Stimulated activated CD4-positive, alpha-beta T cell treated with anti-CD3 and anti-CD28 coated beads, Interleukin-4, amount 100 ng/mL, for 1 hour (primary cell): ENCODE measurements at places on chromosomes 5 and 9.
A peak's percentile ranks its signal among the peaks of the same experiment; 100 is the strongest.

DNA sequence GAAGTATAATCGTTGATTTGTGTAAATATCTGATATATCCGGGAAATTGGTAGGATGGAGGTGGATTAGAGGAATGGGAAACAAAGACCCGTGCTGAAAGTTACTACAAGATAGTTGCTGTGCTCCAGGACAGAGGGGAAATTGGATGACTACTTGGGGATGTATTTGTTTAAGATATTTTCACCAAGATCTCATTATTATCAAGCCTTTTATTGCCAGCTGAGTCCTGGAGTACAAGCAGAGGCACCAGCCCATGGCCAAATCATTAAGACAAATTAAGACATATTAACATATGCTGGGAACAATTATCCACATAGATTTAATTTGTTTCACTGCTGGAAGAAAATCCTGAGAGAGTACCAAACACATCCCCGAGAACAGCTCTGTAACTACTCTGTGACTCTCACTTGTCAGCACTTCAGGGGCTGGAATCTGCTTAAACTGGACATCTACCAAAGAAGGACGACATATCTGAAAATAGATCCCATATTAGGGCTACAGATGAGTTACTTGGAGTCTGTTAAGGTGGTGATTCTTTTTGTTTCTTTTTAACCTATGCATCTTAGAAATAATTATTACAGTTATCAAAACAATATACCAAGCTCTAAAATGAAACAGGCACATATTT is 68.2 kb downstream of the SLC1A1 start:
- no peak for DNase-seq

DNA sequence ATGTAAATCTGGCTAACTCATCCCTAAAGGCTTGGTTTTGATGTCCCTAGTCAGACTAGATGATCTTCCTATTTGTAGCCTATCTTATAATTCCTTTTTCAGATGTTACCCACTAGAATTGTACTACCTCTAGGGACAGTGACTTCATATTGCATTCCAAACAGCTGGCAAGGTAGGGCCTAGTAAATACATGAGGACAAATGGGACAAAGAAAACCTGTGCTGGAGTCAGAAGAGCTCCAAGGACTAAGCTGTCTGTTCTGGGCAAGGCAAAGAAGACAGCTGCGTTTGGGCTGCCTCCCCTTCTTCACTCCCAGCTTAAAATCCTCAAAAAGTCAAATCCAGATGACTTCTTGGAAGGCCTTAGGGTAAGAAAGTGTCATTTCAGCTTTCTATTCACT is 10.0 kb downstream of the DMXL1 start:
- DNase-seq: no peak

DNA sequence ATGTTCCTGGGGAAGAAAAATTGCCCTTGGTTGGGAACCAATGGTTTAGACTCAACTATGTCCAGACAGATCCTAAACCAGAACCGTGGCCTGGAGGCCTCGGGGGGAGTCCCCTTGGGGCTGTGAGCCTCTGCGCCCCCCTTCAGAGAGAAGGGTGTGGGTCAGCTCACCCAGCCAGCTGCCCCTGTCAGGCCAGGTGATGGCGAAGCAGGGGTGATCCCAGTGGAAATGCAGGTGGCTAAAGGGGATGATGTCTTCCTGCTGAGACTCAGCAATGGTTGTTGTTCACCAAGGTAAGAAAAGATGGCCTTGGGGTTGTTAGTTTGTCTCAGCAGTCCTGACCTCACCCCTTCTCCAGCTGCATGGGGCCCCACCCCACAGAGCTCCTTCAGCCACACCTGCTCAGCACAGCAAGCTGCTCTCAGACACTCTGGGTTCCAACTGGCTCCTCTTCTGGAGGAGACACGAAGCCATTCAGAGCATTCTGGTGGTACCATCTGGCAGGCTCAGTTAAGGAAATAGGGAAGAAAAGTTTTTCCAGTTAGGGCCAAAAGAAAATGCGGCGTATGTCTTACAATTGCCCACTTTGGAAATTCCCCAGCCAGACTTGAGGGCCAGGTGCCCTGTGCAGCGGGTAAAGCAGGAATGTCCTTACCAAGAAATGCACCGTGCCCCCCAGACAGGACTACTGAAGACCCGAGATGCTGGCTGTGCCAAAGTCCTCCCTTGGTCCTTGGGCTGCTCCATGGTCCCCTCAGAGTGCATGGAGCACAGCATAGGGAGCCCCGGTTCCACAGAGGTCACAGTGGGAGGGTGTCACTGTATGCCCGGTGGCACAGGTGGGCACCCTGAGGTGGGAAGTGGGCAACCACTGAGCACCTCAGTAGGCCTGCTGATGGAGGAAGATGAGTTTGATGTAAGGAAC is 90.2 kb downstream of the NSUN2 start:
- no peak for DNase-seq

- DNase-seq: no peak
Observed at GRCh38 chr5:144427866-144428265, 257.2 kb downstream of the KCTD16 start.

GRCh38 chr5:4411664-4412063 is 728.5 kb upstream of the ADAMTS16 start:
- no peak for DNase-seq

- DNase-seq: no peak
Observed at GRCh38 chr5:15550502-15551112, 50.6 kb downstream of the FBXL7 start.

- no peak for DNase-seq
Observed at GRCh38 chr5:178207183-178207916, 3.0 kb downstream of the HNRNPAB start.

DNA sequence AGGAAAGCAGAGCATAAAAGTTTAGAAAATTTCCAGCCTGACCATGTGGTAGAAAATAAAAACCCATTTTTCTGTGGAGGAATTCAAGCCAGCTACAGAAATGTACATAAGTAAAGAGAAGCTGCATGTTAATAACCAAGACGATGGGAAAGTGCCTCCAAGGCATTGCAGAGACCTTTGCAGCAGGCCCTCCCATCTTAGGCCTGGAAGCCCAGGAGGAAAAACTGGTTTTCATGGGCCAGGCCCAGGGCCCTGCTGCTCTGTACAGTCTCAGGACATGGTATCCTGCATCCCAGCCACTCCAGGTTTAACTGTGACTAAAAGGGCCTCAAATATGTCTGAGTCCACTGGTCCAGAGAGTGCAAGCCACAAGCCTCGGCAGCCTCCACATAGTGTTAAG is 754.8 kb upstream of the RIOK2 start:
- DNase-seq: no peak

DNA sequence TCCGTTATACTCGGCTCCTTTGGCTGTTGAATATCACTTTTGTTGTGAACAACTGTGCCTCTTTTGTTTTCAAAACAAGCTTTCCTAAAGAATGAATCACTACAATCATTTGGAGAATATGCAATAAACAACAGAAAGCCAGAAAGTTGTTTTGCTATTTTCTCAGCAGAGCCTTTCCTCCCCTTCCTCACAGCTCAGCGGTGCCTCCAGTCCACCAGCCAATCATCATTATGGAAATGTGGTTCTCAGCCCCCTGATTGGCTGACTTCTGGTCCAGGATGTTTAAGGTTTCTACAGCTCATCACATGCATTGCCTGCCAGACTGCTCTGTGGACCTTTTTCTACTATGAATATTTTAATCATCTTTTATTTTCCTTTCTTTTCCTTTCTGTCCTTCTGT is 9.1 kb upstream of the ZNF608 start:
- DNase-seq: no peak

GRCh38 chr9:88690628-88691027 is 155.7 kb downstream of the NXNL2 start:
- no peak for DNase-seq

DNA sequence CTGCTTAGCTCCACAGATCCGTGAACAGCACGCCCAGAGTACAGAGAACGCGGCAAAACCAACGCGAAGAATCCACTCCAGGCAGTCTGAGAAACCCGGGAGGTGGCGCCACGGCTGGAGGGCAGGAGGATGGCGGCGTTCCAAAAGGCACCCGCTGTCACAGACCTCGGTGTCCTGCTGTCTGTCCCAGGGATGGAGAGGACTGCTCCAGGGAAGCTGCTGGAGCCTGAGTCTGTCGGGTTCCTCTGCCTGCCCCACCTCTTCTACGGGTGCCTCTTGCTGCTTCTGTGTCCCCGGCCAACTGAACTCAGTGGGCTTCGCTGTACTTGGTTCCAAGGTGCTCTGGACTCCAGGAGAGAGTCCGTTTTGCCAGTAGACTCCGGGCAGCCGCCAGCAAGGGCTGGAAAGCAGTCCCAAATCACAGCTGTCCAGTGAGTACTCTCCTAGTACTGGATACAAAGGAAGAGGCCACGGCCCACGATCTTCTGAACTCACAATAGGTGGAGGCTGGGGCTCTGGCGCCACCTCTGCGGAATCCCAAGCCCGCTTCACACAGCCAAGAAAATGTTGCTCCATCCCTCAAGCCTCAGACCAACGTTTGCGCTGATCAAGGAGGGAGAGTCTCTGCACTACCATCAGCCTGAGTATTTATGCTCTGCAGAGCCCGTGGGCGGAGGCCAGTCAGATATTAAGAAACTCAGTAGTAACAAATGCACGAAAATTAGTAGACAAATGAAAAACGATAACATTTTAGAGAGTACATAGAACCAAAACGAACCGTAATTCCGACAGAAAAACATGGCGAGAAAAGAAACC is 440 bp downstream of the ANXA2R start:
- DNase-seq: peak; percentile 67

DNA sequence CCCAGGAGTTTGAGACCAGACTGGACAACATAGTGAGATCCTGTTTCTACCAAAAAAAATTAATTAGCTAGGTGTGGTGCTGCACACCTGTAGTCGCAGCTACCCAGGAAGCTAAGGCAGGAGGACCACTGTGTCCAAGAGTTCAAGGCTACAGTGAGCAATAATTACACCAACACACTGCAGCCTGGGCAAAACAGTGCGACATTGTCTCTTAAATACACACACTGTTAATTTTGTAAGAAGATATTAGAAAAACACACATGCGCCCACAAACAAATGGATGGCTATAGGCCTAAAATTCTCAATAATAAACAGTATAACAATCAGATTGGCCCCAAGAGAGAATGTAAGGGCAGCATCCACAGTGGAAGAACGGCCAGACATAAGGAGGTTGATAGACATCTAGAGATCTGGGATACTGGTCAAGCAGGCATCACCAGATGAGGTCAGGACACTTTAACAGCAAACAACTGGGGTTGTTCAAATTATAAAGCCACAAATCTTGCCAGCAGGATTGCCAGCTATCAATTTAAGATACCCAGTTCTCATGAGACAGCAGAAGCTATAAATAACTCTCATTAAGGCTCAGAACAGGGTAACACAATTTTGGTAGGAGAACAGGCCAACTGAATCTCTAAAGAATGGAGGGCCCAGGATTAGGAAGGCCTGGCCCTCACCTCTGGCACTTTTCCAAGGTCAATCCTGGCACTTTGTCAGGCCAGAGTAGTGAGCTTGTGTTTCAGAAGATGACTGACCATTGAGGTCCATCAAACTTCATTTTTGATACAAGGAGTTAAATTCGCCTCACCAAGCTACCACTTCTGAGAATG is 29.5 kb downstream of the GOLPH3 start:
- no peak for DNase-seq

- DNase-seq: no peak
Observed at GRCh38 chr5:59180515-59180914, 597.6 kb downstream of the RAB3C start.

- DNase-seq: no peak
Observed at GRCh38 chr9:129945314-129945713, 97.7 kb downstream of the FNBP1 start.

DNA sequence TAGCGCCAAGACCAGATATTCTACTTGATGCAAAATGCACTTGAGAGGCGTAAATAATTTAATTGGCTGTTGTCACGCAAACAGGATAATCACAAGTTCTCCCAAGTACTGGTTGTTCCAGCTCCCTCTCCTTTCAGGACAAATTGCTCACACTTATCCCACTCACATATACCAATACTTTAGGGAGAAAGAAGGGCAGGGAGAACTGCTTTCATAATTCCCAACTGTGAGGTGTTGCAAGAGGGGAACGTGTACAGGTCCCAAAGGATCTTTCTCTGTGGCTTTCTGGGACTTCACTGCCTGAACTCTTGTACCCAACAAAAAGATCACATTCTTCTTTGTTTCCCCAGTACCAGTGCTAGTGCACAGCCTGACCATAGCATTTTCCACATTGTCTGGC is 21.5 kb upstream of the TGFBI start:
- no peak for DNase-seq

DNA sequence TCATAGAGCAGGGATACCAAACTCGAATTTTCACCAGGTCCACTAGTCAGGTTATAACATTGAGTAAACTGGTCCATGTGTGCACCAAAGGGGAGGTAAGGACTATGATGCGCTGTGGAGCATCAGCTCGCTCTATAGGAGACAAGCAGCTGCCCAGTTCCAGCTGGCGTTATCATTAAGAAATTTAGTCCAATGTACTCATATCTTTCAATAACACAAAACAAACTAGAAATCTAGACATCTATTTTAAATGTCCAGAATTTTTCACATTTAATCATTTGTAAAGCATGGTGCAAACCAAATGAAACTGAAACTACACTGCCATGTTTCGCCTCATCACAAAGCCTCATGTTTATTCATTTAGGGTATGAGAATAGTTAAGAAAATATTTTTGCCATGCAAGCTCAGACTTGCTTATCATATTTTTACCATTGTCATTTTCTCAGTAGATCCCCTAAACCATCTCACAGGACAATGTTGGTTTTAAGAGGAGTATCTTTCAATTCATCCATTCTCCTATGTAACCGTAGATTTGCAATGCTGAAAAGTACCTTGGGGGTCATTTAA is 50.9 kb downstream of the ZNF474 start:
- no peak for DNase-seq

GRCh38 chr5:5795074-5795771 is 372.7 kb downstream of the ICE1 start:
- DNase-seq: no peak

GRCh38 chr5:146068206-146068605 is 37.2 kb downstream of the PLAC8L1 start:
- no peak for DNase-seq

DNA sequence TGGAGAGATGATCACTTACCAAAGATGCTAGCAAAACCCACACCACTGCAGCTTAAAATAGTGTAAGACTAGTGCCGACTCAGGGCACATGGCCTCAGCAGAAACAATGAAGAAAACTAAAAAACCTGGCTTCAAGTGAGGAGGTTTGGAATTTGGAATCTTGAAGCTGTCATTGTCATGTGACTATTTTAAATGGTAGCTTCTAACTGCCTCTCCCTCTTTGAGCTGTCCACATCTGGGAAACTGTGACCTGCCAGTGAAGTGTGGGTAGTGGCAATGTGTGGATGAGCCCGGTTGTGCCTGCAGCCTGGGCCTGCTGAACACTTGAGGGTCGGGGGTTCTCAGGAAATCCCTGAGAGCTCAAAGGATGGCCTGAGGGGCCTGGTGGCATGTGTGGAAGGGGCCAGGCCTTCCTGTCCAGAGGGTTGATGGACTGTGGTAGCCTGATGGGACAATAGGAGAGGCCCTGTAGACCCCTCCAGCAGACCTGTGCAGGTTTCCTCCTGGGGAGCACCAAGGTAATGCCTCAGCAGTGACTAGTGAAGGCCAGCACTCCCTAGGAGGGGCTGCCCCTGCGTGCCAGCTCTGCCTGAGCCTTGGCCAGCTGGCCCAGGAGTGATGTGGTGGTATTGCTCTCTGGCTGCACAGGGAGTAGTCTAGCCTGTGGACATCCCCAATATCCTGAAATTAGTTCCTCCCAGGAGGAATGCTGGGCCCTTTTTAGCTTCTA is 13.6 kb downstream of the USP20 start:
- DNase-seq: no peak

- no peak for DNase-seq
Observed at GRCh38 chr9:136648751-136649150, 14.0 kb upstream of the EGFL7 start.
